Stimulated activated CD4-positive, alpha-beta T cell treated with anti-CD3 and anti-CD28 coated beads, TNF-alpha, amount 100 ng/mL, for 1 hour (primary cell): ENCODE measurements at places on chromosomes 16 and 17.

DNA sequence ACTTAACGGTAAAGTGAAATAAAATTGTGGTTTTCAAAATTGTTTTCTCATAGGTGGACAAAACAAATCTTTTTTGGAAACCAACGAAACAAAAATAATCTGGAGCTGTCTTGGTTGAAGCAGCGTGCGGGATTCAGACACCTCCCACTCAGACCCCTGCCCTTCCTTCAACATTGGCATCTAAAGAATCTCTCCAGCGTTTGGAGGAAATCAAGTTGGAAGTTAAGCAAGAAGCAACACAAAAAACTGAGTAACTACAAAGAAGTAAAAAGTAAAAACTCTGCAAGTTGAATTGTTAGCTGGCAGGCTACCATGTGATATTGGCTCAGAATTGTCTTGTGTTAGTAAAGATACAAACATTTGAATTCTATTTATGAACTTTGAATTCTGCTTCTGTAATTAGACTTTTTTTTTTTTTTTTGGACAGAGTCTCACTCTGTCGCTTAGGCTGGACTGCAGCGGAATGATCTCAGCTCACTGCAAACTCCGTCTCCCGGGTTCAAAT lies 361.0 kb upstream of the PMFBP1 start:
- DNase-seq = no peak

- DNase-seq = no peak
Measured at GRCh38 chr16:85392756-85393673, 220.1 kb upstream of the GSE1 start.

GRCh38 chr16:49416001-49416675 lies 42.5 kb downstream of the C16orf78 start:
- no peak for DNase-seq

- DNase-seq = no peak
Measured at GRCh38 chr17:44356241-44356640, 7.4 kb downstream of the FAM171A2 start.

- no peak for DNase-seq
Measured at GRCh38 chr16:19382887-19383816, 34.5 kb upstream of the TMC5 start.

DNA sequence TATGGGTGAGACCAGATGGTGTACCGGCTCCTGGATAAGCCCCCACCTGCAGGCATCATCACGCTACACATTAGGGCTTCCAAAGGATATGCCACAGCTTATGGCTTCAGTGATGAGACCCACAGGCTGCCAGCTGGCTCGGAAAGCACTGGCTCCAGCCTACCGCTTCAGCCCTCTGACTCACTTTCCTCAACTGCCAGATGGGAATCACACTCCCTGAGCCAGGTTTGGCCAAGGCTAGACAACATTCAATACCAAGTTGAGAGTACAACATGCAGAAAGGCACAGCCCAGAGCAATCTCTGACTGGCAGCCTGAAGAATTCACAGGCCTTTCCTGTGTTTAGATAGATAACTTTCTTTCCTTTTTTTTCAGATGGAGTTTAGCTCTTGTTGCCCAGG lies 10.3 kb downstream of the CENPV start:
- DNase-seq = no peak

DNA sequence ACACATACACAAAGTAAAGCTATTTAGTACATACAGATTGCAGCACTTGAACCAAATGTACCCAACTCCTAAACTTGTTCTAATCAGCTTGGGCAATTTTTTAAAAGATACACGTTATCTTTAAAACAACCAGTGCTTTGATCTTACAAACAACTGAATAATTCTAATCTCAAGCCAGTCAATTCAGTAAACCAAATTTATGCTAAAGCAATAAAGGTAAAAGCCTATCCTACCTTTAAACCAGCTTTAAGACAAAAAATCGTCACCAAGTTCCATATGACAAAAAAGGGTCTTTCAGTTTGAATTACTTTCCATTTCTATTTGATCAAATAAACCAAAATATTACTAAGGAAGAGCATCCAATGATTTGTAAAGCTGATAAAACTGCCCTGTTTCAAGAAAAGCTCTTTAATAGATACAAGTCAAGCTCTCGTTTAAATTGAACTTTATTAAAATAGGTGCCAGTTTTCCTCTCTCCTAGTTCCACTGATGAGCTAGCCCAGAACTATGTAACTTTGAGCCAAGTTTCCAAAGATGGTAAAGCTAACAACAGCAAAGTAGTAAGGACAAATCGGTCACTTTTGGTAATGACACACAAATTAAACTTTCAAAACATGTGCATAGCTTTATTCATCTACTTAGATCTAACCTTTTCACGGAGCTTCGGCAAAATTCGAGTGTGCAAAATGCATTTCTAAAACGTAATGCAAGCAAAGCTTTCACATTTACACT lies 10.2 kb downstream of the CRYBA1 start:
- DNase-seq = no peak

- DNase-seq = no peak
Measured at GRCh38 chr16:23874613-23875294, 39.0 kb downstream of the PRKCB start.

- no peak for DNase-seq
Measured at GRCh38 chr17:42026857-42027589, 7.1 kb downstream of the NKIRAS2 start.

- no peak for DNase-seq
Measured at GRCh38 chr16:20613481-20614185, 37.5 kb upstream of the ACSM2B start.

DNA sequence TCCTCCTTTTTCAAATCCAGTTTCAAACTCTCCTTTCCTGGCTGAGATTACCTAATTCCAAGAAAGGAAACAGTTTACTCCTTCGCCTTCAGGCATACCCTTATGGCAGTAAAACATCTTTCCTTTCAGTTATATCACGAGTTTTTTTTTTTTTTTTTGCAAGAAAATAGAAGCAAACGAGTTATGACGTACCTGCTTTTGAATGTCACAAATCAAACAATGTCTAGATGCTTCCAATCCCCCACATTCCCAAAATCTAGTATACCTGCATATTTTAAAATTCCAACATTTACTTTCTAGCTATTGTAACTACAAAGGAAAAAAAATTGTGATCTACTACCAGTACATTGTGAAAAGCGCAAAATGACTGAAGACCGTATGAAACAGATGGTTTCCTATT lies 28.9 kb downstream of the GSPT1 start:
- DNase-seq = no peak

- no peak for DNase-seq
Measured at GRCh38 chr17:82328141-82328993, 5.2 kb downstream of the SECTM1 start.
